HS-27A (cell line): ENCODE measurements at places on chromosomes 3 and 15.

- DNase-seq, result no peak
Observed at GRCh38 chr15:101024706-101025500, 105.7 kb downstream of the LRRK1 start.

DNA sequence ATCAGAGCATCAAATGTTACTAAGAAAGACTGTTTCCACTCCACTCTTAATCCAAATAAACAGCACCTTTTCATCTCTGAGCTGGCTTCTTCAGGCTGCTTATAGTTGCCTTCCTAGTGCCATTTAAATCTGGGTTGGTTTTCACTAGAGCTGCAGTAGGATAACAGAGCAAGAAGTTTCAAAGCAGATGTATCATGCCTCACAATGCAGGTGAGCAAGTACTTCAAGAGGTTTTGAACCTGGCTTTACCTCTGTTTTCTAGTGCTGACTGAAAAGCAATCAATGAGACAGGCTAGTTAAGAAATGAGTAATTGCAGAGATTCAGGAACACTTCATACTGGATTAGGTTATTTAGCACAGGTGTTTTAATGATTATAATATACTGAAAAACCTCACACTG lies 147.7 kb upstream of the SATB1 start:
- no peak for DNase-seq

DNA sequence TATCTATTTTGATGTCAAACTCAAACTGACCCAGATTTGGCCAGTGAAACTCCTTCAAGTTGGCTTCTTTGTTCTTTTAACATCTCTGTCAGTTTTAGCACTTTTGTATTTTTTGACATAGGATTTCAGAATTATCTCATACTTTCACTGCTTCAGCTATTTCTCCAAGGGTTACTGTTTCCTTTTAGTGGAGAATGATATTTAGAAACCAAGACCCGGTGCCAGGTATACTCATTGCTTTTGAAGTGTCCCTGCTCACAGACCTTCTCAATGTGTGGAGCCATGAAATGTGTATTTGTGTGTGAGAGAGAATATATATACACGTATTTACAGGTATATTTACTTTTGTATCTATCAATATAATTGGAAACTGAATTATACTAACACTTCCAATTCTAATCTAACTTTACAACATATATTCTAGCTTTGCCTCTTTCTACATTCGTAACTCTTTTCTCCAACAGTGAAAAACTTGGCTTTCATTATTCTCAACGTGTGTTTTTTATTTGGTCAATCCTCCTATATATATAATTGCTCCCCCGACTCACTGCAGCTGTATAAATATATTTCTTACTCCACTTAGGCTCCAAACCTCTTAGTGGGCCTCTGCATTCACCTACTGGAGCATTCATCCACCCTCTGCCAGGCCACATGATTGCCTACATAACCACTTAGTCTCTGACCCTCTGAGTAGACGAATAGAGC lies 54.0 kb downstream of the OTOL1 start:
- DNase-seq, result no peak

- no peak for DNase-seq
Observed at GRCh38 chr3:9955067-9955502, 2.9 kb upstream of the PRRT3 start.

DNA sequence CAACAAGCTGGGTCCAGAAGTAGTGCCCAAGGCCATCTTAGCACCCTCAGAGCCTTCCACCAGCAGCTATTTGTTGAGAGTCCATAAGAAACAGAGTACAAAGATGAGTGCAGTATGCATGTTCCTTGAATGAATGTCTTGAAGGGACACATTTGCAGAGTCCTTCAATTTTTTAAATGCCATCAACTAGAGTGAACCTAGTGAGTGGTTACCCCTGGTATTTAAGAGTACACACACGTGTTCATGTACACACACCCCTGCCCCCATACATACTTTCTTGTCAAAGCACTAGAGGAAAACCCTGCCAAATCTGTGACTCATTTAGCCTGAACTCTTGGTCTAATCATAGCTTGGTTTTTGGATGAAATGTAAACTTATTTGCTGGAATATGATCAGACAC lies 84.5 kb upstream of the GALNT15 start:
- peak; percentile 97 for DNase-seq

GRCh38 chr3:125045965-125046364 lies 9.8 kb downstream of the HEG1 start:
- DNase-seq, result peak; percentile 56

DNA sequence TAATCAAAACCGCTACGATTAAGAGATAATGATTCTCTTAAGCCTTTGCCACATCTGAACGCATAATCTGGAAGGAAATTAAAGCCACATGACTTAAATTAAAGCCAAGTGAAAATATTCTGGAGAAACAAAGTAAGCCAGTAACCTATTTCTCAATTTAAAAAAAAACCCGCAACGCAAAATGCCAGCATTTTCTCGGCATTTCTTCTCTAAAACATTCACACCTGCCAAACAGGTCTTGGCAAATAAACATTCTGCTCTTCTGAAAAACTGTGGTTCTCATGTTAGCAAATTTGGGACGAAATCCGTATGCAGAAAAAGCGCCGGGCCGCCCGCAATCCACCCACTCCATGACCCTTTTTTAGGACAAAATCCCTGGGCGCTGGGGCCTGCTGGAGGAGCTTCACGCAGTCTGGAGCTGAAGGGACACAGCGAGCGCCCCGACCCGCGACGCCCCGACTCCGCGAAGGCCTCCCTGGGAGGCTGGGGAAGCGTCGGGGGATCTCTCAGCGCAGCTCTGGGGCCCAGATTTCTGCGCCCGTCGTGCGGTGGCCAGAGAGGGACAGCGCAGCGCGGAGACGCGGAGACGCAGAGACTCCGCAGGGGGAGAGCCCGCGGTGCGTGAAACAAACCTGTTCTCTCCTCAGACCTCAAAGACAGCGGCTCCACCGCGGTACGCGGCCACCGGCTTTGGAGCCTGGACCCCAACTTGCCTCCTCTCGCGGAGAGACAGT lies 471 bp downstream of the NKIRAS1 start:
- DNase-seq, result peak; percentile 50

GRCh38 chr3:15071699-15072098 lies 6.6 kb upstream of the MRPS25 start:
- no peak for DNase-seq
